ENCODE measurements at places on chromosomes 13 and 19.
A peak's percentile ranks its signal among the peaks of the same experiment; 100 is the strongest.

- no peak for DNase-seq
These were observed 2.7 kb upstream of the TFDP1 start for GRCh38 chr13:113581871-113582270.

DNA sequence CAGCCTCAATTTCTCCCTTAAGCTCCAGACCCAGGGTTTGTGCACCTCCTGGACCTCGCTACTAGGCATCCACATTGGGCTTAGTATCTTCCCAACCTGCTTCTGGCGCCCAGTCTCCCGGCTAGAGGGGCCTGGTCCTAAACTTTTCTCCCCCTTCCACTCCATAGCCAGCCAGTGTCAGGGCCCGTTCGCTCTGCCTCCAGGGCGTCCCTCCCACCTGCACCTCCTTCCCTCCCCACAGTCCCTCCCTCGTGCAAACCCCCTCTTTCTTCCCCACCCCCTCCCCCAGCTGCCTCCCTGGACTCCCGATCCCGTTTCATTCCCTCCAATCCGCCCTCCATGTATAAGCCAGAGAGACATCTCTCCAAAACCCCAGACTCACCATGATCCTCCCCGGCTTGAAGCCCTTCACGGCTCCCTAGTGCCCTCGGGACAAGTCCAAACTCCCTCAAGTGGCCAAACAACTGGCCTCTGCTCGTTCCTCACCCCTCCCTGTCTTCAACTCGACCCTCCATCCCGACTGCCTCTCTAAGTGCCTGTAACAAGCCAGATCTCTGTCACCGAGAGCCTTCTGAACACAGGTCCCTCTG is 997 bp upstream of the SAMD4B start:
- no peak for DNase-seq

DNA sequence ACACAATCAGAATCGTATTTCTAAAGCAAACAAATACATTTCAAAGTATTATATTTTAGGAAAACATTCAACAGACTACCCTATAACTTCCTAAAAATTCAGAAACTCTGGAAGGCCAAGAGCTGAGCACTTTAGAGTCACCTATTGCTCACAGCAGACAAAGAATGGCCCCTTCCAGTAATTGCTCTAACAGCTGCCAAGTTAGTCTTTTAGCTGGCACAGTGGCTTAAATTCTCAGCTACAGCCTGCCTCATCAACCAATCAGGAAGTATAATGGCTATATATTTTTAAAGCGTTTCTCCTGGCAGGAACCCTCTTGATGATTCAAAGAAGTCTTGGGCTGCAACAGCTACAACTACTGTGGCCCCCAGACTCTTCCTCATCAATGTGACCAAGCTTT is 14.9 kb upstream of the SLITRK5 start:
- no peak for DNase-seq

DNA sequence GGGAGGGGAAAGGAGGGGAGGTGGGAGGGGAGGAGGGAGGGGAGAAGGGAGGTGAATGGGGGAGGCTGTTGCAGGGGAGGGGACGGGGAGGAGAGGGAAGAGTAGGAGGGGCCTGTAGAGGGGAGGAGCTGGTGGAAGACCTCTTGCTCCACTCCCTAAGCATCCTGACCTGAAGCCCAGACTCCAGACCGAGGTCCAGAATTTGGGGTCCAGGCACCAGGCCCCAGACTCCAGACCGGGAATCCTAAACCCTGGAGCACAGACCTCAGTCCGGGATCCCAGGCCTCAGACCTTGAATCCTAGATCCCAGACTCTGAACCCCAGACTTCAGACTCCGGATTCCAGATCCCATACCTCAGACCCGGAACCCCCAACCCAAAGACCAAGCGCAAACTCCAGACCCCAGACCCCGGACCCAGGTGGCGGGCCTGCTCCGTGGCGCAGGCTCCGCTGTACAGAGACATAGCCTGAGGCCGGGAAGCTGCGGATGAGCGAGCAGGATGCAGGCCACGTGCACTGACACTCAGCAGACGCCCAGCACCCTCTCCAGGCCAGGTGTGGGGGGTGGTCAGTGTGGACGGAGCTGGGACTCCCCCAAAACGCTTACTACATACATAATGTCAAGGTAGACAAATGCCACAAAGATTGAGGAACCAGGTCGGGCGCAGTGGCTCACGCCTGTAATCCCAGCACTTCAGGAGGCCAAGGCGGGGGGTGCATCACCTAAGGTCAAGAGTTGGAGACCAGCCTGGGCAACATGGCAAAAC is 710 bp upstream of the BTBD2 start:
- DNase-seq: peak; percentile 46

GRCh38 chr13:31826521-31826920 is 87.2 kb downstream of the RXFP2 start:
- DNase-seq: no peak

DNA sequence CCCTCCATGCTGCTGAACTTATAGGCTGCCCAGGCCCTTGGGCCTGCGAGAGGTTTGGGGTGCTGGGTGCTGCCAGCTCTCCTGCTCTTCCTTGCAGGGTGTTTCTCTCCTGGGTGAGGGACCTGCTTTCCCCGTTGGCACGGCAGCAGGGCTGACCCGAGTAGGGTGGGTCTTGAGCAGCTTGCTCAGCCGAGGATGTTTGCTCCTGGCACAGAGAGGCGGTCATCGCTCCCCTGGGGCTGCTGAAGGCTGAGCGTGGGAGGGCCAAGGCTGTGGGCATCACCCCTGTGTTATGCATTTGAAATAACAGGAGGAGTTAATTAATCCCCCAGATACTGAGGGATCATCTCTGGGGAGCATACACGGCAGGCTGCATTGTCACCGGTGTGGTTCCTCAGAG is 5.3 kb downstream of the KCTD15 start:
- no peak for DNase-seq

GRCh38 chr19:56838909-56839651 is 1.4 kb downstream of the PEG3 start:
- DNase-seq: peak; percentile 25

- no peak for DNase-seq
These were observed at the start of gene IFNL1 for GRCh38 chr19:39296055-39296645. IFNL1 (plus strand) TSS chr19:39296407; CDS start chr19:39296422, 15 bp downstream.

- DNase-seq: no peak
These were observed 26.8 kb downstream of the PPP5C start for GRCh38 chr19:46373491-46374359.

- DNase-seq: no peak
These were observed 26.4 kb downstream of the AKAP11 start for GRCh38 chr13:42298392-42298791.

GRCh38 chr19:325937-326565 is 18.5 kb downstream of the MIER2 start:
- no peak for DNase-seq

DNA sequence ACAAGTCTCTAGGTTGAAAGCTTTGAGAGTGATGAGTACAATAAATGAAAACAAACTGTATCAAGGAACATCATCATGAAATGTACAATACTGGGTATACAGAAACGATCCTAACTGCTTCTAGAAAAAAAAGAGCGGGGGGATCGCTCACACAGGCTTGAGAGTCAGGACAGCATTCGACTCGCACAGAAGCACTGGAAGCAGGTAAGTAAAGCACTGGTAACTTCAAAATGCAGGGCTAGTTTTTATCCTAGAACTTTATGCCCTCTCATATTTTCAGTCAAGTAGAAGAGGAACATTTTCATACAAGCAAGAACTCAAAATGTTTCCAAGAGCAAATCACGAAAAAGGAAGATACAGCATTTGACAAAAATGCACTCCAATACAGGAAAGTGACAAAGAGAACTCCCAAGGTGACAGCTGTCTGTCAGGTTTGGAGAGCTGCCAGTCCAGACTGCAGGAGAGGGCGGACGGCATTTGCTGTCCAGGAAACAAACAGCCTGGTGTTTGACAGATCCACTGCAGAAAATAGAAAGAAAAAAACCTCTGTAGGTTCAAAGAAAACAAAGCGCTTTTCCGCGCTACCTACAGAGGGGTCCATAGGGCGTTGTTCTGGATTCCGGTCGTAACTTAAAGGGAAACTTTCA is 58.2 kb upstream of the XPO4 start:
- DNase-seq: no peak

GRCh38 chr19:38917921-38918491 is 6.0 kb upstream of the CCER2 start:
- DNase-seq: no peak

- DNase-seq: no peak
These were observed 437.6 kb upstream of the ARGLU1 start for GRCh38 chr13:107005577-107005976.

GRCh38 chr19:3450796-3451411 is 29.4 kb downstream of the SMIM24 start:
- DNase-seq: no peak

- DNase-seq: no peak
These were observed 47.7 kb downstream of the KLF2 start for GRCh38 chr19:16372065-16372915.

- peak; percentile 15 for DNase-seq
These were observed 3.1 kb downstream of the FGF9 start for GRCh38 chr13:21673789-21674489.

GRCh38 chr19:44598880-44599279 is 14.5 kb upstream of the IGSF23 start:
- no peak for DNase-seq
